GM23338 (cell line): ENCODE measurements at places on chromosomes 16 and 17.

DNA sequence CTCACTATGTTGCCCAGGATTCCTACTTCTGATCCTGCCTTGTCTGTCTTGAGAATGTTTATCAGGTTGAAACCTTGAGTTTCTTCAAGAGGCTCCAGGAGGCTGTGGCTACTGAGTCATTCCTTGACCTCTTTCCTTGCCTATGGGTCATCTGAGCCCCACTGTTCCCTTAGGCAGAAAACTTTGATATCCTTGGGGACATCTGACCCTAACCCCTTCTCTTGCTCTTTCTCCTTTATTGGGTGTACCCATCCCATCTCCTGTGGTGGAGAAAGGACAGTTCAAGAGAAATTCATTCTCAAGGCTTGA lies 12.5 kb downstream of the ARL4D start:
- no peak for DNase-seq

GRCh38 chr17:77235370-77235941 lies 94.7 kb downstream of the SEC14L1 start:
- DNase-seq = no peak

- no peak for DNase-seq
Measured at GRCh38 chr17:17217995-17218394, 11.9 kb upstream of the PLD6 start.

DNA sequence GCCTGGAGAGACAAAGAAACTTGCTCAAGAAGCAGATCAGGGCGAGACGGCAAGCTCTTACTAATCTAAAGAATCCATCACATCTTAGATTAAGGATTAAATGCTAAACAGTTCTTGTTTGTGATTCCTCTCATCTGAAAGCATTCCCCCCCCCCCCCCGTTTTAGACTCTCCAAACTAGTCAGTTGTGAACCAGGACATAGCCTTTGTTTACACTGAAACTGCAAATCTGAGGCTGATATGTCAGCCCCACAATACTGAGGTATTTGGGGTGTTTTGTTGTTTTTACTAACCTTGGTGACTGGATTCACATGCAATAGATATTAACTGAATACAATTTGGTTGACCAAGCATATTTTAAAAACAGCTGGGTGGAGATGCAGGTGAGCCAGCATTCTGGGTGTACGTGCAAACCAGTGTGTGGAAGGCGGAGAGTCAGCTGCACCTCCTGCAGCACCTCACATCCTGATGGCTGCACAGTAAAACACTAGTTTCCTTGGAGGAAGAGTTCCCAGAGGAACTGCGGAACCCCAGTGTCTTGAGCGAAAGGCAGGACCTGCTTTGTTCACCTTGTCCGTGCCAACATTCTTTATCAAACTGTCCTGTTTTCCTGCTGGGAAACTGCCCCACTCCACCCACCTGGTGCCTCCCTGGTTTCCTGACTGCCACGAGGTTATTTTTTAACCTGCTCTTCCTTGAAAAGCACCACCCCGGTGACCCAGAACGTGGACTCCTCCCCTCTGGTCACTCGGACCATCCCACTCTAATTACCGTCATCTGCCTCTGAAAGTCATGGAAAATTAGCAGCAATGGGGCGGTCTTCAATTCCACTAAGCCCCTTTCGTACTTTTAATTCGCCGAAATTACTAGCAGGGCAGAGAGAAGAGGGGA lies 1.2 kb upstream of the YPEL2 start:
- DNase-seq = peak; percentile 40

DNA sequence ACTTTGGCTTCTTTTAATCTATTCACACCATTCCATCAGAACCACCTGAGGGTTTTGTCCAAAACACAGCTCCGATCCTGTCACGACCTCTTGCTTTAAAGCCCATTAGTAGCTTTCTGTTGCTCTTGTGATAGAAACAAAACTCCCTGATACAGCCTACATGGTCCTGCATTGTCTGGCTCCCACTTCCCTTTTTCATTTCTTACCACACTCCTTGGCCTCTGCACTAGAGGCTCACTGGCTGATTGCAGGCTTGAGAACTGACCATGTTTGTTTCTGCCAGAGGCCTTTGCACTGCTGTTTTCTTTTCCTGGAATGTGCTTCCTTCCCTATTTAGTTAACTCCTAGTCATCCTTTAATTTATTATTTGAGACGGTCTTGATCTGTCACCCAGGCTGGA lies 23.7 kb downstream of the IST1 start:
- no peak for DNase-seq

- DNase-seq = no peak
Measured at GRCh38 chr17:41567317-41567716, 4.5 kb downstream of the KRT9 start.

DNA sequence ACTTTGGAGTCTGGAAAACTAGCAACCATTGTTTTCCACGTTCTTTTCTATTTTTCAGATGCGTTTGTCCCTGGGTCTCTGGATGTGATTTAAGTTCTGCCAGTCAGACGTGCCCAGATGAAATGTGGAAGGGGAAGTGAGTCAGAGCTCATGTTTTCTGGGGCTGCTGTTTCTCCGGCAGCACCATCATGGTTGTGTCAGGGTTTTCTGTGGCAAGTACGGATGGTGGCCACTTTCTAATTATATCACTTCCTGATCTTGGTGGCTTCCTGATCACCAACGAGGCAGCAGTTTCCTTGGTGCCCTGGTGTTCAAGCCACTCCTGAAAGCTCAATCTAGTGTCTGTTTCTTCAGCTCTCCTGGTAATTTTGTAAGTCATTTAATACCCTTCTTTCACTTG lies 31.4 kb upstream of the PMFBP1 start:
- no peak for DNase-seq

DNA sequence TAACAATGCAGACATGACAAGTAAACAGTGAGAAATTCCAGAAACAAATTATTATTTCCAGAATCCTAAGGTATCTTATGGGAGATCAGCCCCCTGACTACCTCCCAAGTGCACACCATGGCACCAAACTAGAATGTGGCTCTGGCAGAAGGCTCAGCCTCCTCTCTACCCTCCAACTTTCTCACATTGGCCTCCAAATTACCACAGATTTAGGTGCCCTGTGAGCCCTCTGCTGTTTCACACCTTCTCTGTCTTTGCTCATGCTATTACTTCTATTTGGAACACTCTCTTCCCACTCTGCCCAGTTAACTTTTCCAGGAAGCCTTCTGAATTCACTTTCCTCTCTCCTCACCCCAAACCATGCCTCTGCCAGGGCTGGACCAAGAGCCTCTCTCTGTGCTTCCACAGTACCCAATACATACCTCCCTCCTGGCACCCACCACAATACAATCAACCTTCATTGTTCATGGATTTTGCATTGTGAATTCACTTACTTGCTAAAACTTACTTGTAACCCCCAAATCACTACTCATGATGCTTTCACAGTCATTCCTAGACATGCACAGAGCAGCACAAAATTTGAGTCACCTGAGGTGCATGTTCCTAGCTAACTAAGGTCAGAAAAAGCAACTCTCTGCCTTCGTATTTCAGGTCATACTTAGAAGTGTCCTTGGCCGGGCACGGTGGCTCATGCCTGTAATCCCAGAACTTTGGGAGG lies 31.4 kb downstream of the SMG6 start:
- no peak for DNase-seq

DNA sequence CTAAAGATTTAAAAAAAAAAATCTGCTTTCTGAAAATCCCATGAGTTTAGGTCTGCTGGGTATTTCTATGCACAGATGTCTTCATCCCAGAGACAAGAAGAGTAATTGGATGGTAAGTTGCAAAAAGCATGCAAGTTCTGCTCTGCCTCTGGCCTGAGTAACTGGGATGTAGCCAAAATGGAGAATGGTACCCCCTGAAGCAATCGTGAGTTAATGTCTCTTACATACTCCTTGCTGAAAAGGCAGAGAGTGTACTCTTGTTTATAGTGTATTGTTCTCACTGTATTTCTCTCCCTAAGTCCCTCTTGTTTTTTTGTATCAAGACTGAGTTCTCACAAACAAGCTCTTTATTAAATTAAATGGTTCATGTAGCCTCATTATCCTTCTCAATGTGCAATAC lies 259.0 kb downstream of the IRX3 start:
- no peak for DNase-seq

DNA sequence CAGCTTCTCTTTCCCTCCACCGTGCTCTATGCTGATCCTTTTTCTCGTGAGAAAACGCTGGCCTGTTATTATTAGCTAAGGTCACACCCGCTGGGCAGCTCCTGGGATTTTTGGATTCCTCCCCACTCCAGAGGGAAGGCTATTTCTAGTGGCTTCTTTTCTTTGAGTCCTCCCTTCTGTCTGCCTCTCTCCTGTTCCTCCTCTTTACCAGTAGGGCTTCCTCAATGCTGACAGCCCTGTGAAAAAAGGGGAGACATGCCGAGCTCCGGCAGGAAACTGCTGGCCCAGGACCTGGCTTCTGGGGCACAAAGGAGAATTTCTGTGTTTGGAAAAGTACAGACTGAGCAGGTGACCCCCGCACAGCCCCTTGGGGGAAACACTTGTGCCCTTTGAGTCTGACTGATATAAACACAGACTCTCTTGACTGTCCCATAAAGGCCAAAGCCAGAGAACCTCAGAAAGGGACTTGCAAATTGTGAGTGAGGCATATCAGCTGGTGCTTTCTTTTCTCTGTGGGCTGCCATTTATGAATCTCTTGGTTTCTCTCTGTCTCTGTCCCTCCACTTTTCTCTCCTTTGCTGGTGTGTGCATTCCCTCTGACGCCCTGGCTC lies 14.0 kb upstream of the RNF135 start:
- DNase-seq = peak; percentile 45

DNA sequence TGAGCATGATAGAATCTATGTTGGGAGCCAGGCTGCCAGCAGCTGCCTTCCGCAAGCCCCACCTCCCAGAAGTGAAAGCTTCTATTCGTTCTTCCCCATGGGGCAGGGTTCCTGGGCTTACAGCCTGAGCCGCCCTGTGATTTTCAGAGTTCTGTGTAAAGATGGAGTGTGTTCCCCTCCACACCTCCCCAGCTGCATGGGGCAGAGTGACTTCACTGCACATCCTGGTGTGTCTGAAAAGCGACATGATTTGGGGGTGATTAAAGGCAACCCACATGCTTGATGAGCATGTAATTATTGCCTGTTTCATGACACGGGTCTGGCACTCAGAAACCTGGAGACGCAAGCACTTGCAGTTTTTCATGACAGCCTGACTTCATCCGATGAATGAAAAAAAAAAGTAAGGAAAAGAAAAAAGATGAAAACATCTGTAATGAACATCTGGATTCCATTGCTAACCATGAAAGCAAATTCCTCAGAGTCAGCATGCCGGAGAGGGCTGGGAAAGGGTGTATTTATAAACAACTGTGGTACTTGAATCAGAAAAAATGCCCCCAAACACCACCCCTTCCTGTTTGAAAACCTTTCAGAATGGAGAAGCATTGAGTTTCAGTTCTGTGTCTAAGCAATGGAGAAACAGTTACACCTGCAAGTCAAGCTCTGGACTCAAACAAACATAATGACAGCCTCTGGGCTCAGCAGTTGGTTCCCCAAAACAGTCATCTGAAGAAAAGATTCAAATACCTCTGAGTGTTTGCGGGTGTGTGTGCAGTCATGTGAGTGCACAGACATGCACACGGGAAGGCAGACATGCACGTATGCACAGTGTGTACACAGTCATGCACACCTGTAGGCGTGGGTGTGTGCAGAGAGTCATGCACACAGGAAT lies 266.0 kb downstream of the ENGASE start:
- DNase-seq = no peak

GRCh38 chr16:14423344-14423743 lies 206.7 kb downstream of the PARN start:
- DNase-seq = no peak

GRCh38 chr16:56409195-56409594 lies 16.1 kb downstream of the AMFR start:
- DNase-seq = no peak

- no peak for DNase-seq
Measured at GRCh38 chr17:8048236-8048635, 9.4 kb downstream of the ALOX15B start.

DNA sequence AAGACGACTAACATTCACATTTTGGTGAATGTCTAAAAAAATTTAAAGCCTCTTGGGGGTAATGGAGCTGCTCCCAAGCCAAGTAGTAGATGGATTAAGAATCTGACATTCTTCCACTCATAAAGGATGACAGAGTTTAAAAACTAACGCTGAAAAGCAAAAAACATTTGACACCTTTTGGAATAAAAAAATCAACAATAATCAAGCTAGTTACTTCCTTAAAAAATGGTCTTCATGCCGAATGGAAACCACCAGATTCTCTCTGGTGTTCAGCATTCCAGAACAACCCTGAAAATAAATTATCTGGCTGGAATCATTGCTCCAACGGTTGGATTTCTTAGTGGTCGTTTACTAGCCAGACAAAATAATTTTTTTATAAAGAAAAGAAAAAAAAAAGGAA lies 18.0 kb downstream of the HLF start:
- DNase-seq = no peak

GRCh38 chr17:55286681-55287589 lies 22.2 kb downstream of the HLF start:
- no peak for DNase-seq

DNA sequence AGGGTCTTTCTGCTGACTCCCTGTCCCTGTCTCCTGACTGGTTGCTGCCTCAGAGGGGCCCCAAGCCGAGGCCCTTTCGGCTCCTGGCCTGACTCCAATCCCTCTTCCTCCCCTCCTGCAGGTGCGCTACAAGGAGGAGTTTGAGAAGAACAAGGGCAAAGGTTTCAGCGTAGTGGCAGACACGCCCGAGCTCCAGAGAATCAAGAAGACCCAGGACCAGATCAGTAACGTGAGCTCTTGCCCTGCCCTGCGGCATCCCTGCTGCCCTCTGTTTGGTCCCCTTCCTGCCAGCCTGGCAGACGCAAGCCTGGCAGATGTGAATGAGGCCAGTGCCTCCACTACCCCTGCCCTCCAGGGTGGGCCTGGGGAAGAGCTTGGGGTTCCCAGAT lies 27.1 kb upstream of the LASP1NB start:
- DNase-seq = no peak

DNA sequence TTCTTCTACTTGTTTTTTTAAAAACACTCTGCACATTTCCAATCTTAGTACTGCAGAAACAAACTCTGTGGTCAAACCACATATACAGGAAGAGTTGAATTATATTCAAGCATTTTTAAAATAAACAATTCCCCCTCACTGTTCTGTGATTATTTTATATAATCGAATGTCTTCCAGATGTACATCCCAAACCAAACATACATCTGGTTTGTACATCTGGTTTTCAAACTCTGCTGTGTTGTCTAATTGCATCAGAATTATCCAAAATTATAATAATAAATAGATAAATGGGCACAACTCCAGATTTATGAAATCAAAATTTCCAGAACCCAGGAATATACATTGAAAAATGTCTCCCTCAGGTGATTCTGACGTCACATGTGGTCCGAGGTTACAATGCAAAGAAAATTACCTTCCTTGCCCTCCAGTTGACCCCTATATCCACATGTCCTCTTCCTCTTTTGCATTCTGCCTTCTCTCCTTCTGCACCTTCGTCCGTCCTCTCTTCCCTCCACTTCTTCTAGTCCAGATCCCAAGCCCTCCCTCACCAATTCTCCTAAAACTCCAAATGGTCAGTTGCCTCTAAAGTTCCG lies 13.3 kb upstream of the CCDC144A start:
- DNase-seq = no peak
